ENCODE measurements at places on chromosomes 5 and 9.

- peak; percentile 45 for DNase-seq
These were observed 116.5 kb downstream of the GDNF start for GRCh38 chr5:37723162-37723961.

DNA sequence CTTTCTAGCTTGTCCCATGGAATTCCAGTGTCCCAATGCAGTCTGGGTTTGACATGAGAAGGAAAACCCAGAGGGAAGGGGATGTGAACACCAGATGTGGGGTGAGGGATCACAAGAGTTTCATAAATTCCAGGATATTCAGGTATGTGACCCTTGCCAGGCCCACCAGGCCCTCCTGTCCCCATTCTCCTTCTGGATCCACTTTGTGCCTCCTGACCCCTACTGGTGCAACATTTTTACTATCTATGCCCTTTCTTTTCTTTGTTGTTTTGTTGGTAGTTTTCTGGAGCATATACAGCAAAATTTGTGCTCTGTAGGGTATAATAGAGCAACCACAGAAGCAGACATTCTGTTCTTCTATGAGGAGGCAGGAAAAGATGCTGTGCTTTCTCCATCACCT, 597.0 kb upstream of the GRAMD2B start:
- DNase-seq: no peak

DNA sequence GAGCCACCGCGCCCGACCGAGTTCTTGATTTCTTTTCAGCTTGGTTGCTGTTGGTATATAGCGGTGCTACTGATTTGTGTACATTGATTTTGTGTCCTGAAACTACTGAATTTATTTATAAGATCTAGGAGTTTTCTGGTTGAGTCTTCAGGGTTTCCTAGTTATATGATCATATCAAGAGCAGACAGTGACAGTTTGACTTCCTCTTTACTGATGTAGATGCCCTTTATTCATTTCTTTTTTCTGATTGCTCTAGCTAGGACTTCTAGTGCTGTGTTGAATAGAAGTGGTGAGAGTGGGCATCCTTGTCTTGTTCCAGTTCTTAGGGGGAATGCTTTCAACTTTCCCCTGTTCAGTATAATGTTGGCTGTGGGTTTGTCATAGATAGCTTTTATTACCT, 17.4 kb upstream of the LRRC19 start:
- peak; percentile 19 for DNase-seq

- no peak for DNase-seq
These were observed 25.9 kb downstream of the SRFBP1 start for GRCh38 chr5:121987685-121988073.

DNA sequence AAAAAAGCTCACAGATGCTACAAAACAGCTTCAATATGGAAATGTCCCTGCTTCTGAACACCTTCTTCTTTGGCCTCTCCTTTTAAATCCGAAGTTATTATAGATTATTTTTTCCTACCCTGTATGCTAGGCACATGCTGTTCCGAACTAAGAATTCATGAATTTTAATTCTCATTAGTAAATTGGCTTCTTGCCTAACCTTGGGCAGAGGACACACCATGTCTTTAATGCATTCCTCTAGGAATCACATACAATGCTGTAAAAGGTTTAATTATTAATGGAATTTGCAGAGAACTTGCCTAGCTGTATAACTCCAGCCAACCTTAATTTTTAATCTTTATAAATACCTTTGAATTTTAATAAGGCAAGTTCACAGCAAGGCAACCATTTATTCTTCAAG, 234.4 kb downstream of the NTRK2 start:
- DNase-seq: no peak

Data from OCI-M1 (cell line).